Stimulated activated CD4-positive, alpha-beta T cell treated with anti-CD3 and anti-CD28 coated beads, Interleukin-15, amount 100 ng/mL, for 1 hour (primary cell): ENCODE measurements at places on chromosomes 1 and 21.

GRCh38 chr21:38898422-38899096 lies 92.8 kb downstream of the ETS2 start:
- no peak for DNase-seq

DNA sequence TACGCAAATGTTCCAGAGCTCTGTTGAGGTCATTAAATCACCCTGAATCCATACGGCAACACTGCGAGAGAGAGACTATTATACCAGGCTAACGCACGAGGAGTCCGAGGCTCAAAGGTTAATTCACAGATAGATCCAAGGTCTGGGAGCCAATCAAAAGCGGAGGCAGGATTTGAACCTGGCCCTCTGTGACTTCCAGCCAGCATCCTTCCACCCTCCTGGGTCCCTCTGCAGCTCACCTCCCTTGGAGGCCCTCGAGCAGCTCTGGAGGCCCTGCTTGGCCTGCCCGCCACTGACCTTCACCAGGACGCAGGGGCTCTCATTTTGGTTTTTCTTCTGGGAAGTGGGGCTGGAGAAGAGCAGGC lies 42.1 kb downstream of the KIAA1614 start:
- DNase-seq: no peak

GRCh38 chr21:15031790-15032357 lies 32.9 kb downstream of the NRIP1 start:
- DNase-seq: no peak

DNA sequence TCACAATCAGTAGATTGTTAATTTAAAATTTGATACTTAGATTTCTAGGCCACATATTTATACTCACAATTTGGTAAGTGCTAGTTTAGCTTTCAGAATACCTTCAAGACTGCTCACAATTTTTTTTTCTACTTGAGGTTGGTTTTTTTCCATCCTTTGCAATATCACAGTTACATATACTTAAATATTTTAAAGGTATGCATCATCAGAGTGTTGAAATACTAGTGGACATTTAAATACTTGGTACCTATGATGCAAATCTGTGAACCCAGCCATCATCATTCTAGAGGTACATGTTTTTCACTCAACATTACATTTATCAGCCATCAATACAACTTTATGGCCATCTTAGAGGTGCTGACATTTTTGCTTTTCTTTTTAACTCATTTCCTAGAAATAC lies 6.2 kb upstream of the LRRC40 start:
- DNase-seq: no peak

DNA sequence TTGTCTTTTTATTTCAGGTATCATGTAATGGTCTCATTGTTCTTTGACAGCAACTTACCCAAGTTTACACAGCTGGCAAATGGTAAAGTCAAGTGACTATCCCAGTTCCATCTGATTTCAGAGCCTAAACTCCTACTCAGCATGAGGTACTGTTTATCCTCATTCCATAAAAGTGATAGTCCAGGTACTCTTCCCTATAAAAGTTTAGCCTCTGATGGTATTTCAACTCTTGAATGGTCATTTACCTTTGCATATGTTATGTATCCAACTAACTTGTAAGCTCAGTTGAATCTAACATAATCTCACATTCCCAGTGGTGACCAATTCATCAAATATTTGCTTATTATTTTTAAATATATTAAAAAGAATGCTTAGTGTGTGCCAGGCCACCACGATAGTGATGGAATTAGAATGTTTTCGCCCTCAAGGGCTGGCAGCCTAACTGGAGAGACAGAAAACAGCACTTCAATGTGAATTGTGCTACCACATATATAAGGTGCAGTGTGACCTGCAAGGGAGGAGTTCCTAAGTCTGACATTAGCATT lies 307.1 kb downstream of the CTH start:
- DNase-seq: no peak

- DNase-seq: no peak
These were observed 3.5 kb upstream of the LHX9 start for GRCh38 chr1:197913495-197914276.

DNA sequence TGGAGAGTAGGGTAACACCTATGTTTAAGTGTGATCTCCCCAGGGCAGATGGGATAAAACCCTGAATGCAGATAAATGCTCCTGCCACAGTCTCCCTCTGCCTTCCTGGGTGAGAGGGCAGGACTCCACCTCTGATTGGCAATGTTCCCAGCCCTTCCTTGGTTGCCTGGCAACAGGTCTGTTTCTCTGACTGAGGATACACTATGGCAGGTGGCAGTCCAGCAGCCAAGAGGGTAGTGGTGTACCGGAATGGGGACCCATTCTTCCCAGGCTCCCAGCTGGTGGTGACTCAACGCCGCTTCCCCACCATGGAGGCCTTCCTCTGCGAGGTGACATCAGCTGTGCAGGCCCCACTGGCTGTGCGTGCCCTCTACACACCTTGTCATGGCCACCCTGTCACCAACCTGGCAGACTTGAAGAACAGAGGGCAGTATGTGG lies at the start of gene DCDC2B:
DCDC2B (plus strand) TSS at position 199 of the 438 bp plus-strand sequence; CDS start at position 204, 5 bp downstream.
- no peak for DNase-seq

DNA sequence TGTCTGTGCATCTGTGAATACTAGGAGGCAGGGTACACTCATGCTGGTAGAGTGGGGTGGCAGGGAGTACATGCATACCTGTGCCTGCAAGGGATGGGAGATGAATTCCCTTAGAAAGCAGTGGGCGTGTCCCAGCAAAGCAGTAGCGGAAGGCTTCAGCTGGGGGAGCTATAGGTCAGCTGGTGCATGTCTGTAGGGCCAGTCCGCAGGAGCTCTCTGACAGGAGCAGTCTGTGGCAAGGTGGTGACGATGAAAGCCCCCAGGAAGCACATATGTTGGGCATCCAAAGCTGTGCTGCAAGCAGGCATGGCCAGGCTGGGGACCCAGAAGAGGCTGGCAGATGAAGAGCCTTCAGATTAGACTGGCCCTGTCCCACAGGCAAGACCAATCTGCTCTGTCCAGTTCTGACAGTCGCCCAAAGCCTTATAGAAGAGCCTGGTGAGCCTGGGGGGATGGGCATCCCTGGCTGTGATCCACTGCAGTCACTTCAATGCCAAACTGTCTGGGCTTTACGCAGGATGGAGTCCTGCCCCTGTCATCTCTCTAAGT lies 1.8 kb upstream of the OR2M4 start:
- DNase-seq: no peak

DNA sequence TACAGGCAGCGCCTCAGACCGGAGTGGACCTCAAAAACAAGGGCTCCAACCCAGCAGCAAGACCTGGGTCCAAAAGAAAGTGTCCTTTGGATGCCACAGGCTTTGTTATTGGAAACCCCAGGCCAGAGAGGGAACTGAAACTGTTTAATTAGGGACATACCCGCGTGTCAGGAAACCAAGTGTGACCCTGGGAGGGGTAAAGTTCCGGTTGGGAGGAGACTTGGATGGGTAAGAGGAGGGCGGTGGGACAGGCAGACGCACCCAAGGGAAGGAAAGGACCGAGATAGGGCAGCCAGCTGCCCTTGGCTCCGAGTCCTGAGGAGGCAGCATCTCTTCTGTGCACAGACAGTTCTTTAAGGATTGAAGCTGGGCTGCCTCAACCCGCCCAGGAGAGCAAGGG lies 71.4 kb downstream of the CDC7 start:
- no peak for DNase-seq

GRCh38 chr1:43975249-43975961 lies 645 bp downstream of the ATP6V0B start:
- no peak for DNase-seq

DNA sequence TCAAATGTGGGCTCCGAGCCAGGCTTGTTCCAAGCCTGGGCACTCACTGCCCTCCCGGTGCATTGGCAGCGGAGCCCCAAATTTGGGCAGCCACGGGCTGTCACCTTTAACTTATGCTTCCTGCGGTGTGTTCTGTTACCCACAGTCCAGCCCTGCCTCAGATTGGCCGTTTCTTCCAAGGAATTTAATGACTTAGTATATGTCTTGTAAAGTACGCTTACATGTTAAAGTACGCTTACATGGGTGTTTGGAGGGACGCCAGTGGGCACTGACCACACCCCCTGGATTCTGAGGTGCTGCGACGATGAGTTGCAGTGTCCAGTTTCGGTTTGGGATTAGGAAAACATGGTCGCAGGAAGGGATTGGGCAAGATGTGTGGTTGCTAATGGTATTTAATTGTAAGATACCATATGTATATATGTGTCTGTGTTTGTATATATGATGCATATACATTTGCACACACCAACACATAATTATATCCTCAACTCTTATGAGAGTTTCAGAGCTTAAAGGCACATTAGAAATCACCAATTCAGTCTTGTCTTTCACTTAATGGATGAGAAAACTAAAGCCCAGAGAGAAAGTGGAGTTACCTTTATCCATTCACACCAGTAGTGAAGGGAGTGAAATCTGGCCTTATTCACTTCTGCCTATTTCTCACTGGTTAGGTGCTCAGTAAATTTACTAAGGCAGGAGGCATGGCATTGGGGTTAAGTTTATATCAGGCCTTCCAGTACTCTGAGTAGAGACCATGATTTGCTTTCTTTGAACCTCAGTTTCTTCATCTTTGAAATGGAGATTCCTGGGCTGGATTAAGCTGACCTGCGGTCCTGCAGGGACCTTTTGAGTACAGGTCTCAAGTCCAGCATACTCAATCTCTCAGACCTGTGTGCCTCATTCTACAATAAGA lies 1.0 kb downstream of the SMYD2 start:
- DNase-seq: no peak

DNA sequence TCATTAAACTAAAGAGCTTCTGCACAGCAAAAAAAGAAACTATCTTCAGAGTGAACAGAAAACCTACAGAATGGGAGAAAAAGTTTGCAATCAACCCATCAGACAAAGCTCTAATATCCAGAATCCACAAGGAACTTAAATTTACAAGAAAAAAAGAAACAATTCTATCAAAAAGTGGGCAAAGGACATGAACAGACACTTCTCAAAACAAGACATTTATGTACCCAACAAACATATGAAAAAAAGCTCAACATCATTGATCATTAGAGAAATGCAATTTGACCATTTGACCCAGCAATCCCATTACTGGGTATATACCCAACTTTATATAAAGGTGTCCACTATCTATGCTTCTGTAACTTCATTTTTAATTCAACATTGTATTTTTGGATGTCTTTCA lies 31.1 kb upstream of the VN1R5 start:
- DNase-seq: no peak

GRCh38 chr1:248823517-248824001 lies 2.2 kb downstream of the SH3BP5L start:
- DNase-seq: no peak

- DNase-seq: no peak
These were observed 8.1 kb upstream of the TMEM183A start for GRCh38 chr1:202998836-202999750.

GRCh38 chr1:19010503-19010902 lies 54.0 kb upstream of the IFFO2 start:
- DNase-seq: no peak

GRCh38 chr1:14945132-14946010 lies 208.2 kb upstream of the TMEM51 start:
- no peak for DNase-seq

DNA sequence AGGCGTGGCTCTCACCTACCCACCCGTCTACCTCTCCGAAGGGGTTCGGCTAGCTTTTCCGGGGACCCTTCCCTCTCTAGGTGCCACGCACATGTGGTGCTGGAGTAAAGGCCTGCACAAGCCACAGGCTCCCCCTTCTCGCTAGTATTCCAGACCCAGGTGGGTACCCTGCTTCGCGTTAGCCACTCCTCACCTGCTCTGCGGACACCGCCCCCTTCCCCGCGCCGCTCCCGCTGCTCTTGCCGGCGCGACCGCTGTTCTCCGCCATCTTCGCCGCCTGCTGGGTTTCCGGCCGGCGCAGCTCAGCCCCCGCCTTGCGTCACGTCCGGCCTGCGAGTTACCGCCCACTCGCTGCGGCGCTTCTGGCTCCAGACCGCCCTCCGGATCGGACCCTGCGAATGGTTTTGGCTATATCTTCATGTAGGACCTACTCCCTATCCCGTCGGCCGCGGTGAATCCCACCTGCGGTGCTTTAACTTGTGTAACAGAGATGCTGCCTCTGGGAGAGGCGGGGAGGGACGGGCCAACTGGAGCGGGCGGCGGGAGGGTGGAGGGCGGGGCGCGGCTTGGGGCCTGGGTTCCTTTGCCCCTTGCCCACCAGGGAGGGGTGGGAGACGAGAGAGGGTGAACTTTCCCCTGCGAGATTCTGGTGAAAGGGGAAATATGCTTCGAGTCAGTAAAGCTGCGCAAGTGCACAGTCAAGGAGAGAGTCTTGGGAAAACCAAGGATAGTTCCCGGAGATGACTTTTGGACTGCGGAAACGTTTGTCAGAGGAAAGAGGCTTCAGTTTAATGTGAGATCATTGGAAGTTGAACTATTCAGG lies at the start of the genes NIT1 and PFDN2:
NIT1 (plus strand) TSS at position 347 of the 823 bp plus-strand sequence; CDS start at position 419, 72 bp downstream.
PFDN2 (minus strand) TSS at position 279 of the 823 bp plus-strand sequence; CDS start at position 268, 11 bp downstream.
- peak; percentile 61 for DNase-seq

- DNase-seq: peak; percentile 40
These were observed 390 bp downstream of the ZFP69B start for GRCh38 chr1:40450495-40451237.

DNA sequence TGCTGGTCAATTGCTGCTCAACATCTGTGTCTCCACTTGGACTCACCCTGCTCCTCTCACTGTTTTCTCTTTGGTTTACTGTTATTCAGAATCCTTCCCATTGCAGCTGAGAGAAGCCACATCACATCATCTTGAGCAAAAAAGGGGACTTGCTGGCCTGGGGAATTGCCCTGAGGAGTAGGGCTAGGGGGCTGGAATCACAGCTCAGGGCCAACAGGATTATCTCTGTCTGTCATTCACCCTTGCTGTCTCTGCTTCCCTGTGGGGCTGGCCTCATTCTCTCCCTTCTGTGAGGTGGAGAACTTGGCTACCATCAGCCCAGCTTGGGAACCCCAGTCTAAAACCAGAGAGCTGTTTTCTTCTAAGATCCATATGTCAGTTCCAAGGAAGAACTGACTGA lies 140.7 kb upstream of the WNT4 start:
- no peak for DNase-seq

DNA sequence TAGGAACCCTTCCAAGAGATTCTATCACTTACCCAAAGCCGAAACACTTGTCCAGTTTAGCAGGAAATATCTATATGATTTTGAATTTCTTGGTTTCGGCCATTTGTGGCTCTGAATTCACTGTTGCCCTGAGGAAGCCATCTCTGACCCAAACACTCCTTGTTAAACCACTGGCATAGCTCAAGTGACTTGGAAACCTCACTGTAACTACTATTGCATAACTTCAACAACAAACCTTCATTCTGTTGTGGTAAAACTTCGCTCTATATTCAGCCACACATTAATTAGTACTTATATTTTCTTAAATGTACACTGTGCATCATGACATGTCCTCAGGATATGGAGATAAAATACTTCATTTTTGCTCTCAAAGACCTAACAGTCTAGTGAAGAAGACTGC lies 63.2 kb downstream of the ST6GALNAC3 start:
- no peak for DNase-seq

DNA sequence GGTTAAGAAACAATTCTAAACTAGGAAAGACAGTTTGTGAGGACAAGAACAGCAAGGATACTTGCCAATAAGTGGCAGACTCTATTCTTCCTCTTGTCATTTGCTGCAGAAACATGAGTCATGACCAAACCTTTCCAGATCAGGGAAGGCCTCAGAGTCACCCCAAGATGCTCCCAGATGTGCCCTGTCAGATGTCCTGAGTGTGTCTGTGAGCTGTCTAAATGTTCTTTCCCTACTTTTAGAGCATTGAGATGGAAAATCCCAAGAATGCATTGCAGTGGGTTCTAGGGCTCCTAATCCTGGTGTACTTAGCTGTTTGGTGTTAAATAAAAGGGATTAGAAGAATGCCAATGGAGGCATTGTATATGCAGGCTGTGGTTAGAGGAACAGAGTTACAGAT lies 57.5 kb upstream of the KIAA0040 start:
- DNase-seq: no peak
